EH (cell line): ENCODE measurements at places on chromosomes 4 and X.

- DNase-seq: peak; percentile 66
Observed at GRCh38 chr4:17273047-17273446, 238.8 kb downstream of the QDPR start.

DNA sequence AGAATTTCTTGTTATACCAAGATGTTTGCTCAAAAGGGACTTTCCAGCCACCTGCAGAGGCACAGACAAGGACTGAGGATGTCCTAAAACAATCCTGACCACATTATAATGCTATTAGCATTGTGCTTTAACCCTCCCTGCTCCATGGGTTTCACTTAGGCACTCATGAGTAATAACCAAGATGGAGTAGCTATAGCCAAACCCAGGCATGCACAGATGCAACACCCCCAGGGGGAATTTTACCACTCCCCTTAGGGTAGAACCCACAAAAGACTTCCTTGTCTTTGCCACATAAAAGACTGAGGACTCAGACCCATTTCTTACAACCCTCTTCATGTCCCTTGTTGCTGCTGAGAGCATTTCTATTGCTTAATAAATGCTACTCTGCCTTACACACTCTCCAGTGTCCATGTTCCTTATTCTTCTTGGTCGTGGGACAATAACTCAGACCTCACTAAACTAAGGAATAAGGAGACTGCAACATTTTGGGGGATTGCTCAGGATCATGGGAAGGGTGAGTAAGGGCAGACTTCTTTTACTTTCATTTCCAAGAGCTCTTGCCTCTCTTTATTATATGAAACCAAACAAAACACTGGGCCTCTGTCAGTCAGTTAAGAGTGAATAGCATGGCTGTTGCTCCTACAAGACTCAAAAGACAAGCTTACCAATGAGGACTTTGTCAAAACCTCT lies 103.5 kb downstream of the TECRL start:
- no peak for DNase-seq

GRCh38 chr4:129043523-129043922 lies 49.8 kb downstream of the SCLT1 start:
- DNase-seq: peak; percentile 51

- DNase-seq: peak; percentile 85
Observed at GRCh38 chr4:140238351-140239056, 84.5 kb upstream of the MAML3 start.

DNA sequence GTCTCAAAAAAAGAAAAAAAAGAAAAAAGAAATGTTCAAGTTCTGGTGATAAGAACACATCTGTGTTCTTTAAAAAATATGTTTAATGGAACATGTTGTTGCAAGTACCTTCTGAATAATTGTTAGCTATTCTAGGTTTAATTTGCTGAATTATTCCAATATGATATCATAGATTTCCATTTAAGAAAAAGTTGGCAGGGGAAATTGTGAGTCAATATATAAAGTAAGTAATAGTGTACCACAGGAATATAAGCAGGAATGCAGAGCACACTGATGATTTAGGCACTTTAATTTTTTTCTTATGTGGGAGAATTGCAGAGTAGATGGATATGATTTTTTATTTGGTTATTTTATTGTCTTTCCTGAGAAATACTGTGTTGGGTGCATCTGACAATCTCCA lies 190.7 kb downstream of the RPA4 start:
- peak; percentile 49 for DNase-seq
